ENCODE measurements at places on chromosomes 3 and 15.

DNA sequence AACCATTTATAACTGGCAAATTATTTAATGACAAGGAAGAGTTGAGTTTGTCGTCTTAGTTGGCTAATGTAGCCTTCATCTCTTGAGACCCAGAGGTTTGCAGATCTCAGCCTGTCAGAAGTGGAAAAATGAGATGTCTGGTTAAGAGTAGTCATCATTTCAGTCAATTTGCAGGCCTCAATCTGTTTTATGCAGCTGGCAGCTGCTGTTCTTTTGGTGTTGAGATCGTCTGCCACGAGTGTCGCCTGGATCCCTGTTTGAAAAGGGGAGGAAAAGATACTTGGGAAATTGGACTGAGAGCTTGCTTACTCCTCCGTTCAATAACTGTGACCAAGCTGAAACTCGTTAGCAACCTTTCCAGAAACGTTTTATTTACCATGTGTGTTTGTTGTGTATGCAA is 2.3 kb downstream of the PHLDB2 start:
- H3K27ac ChIP-seq: no peak overlapping the region
- DNase-seq: no peak

GRCh38 chr3:112407888-112408702 is 75.1 kb downstream of the CD200 start:
- no peak for DNase-seq
- H3K4me3 ChIP-seq: no peak overlapping the region
- no peaks in the 10 kb centered on the region for H3K27me3 ChIP-seq
- no peaks in the 10 kb centered on the region for H3K36me3 ChIP-seq
- H3K4me1 ChIP-seq: no peaks in the 10 kb centered on the region
- no peak overlapping the region for H3K27ac ChIP-seq

DNA sequence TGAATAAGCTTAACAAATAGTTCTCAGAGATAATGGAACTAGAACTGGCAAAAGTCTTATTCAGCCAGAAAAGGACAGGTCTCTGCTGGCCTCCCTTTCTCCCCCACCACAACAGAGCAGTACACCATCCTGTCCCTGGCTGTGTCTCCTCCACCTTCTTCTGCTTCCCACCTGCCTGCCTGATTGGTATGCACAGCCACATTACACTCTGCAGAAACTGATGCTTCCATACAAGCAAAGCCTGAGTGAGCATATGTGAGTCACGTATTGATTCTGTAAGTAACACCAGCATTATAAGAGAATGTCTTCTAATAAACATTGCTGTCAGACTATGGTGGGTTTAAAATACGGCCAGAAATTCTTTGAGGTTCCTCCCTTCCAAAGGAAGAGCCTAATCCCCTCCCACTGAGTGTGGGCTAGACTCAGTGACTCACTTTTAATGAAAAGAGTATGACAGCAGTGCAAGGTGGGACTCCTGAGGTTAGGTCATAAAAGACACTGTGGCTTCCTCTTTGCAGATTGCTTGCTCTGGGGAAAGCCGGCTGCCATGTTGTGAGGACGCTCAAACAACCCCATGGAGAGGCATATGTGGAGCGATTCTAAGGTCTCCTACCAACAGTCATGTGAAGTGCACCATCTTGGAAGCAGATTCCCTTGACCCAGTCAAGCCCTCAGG is 44.4 kb downstream of the ANXA2 start:
- peaks cover 55% of the 10 kb centered on the region for H3K36me3 ChIP-seq
- no peak for DNase-seq
- no peak overlapping the region for H3K27ac ChIP-seq
- H3K4me1 ChIP-seq: no peaks in the 10 kb centered on the region

DNA sequence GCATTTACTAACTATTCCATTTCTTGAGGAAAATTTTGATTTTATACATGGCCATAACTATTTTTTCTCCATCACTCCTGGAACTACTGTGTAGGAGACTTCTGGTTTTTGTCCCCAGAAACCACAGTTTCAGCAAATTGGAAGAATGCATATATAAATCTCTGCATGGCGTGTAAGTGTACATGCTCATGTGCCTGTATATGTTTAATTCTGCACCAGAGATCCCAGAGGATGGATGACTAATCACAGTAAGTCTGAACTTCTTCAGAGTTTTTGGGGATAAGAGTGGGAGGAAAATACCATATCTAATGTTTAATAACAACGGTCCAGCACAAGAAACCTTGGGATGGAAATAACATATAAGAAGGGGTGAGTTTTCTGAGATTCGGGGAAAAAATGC is 10.9 kb upstream of the COL6A6 start:
- no peaks in the 10 kb centered on the region for H3K4me1 ChIP-seq
- no peak overlapping the region for H3K27ac ChIP-seq
- no peak overlapping the region for H3K4me3 ChIP-seq
- DNase-seq: no peak

DNA sequence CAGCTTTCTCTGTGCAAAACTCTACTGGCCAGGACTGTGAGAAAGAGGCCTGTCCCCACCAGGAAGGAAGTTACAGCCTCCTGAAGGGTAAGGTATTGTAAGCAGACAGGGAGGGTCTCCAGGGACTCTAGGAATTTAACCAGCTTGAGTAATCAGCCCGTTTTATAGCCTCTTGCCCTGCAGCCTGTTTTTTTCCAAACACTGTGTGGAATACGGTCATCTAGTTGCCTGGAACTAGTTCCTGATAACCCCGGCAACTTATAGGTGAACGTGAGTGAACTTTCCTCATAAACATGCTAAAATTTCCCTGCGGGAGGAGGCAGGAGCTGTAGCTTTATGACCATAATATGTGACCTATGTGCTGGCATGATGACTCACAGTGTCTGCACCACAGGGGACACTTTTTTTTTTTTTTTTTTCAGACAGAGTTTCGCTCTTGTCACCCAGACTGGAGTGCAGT is 60.1 kb upstream of the DAZL start:
- H3K27me3 ChIP-seq: no peaks in the 10 kb centered on the region
- H3K36me3 ChIP-seq: no peaks in the 10 kb centered on the region
- no peak overlapping the region for H3K27ac ChIP-seq
- no peak for DNase-seq
- no peak overlapping the region for H3K4me3 ChIP-seq

- no peak for DNase-seq
- H3K4me3 ChIP-seq: no peak overlapping the region
- H3K27ac ChIP-seq: no peak overlapping the region
- no peaks in the 10 kb centered on the region for H3K4me1 ChIP-seq
- H3K27me3 ChIP-seq: no peaks in the 10 kb centered on the region
Observed at GRCh38 chr3:16409032-16409431, 104.5 kb downstream of the RFTN1 start.

DNA sequence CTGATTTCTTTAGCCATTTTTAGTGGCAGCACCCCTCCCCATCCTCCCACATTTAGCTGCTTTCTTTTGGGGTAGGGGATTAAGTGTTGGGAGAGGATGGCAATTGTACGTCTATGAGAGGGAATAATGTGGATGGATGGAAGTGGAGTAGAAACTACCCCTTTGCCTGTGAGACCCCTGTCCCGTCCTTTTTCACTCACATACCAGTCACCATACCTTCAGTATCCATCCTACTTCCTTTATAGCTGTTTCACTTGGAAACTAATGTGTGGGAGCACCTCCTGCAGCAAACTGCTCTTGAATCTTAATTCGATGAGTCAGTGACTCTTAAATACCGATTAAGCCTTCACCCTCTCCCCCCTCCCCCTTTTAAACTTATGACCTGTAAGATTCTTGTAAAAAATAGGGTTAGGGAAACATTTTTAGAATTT is 730 bp downstream of the SPRED1 start:
- peaks cover 28% of the 10 kb centered on the region for H3K4me1 ChIP-seq
- peak overlapping the region; percentile 22 for H3K27ac ChIP-seq
- no peaks in the 10 kb centered on the region for H3K36me3 ChIP-seq
- peak overlapping the region; percentile 56 for H3K4me3 ChIP-seq
- H3K27me3 ChIP-seq: peaks cover 3% of the 10 kb centered on the region

GRCh38 chr3:132034097-132034485 is 723 bp downstream of the CPNE4 start:
- DNase-seq: no peak
- no peak overlapping the region for H3K27ac ChIP-seq
- no peak overlapping the region for H3K4me3 ChIP-seq
